ENCODE measurements at places on chromosomes 2 and 18. TPM values are rescaled to one million over a fixed set of nuclear protein-coding genes. Genes with fewer than 3 reads are reported as not detected.

The TM4SF20 gene
- total RNA-seq, result not detected

- H3K4me1 ChIP-seq, result no peaks in the 10 kb centered on the region
- H3K27ac ChIP-seq, result no peak overlapping the region
- H3K36me3 ChIP-seq, result no peaks in the 10 kb centered on the region
- no peak for DNase-seq
- H3K4me3 ChIP-seq, result no peak overlapping the region
Observed at GRCh38 chr2:56380861-56381260, 197.1 kb downstream of the CCDC85A start.

DNA sequence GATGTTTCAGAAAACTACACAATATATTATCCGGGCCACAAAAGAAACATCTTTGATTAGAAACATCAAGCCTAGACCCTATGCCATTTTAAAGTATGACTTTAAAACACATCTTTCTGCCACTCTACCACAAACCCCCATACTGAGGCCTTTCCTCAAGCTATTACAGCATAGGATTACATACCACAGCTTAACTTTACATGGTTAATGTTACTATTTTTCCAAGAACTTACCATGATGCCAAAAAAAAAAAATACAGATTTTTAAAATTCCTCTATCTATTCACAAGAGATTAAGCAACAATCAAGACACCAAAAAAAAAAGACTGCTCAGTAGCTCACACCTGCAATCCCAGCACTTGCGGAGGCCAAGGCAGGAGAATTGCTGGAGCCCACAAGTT, 9.0 kb downstream of the NCKAP1 start:
- no peaks in the 10 kb centered on the region for H3K36me3 ChIP-seq
- H3K27me3 ChIP-seq, result no peaks in the 10 kb centered on the region
- DNase-seq, result no peak
- no peak overlapping the region for H3K27ac ChIP-seq
- no peaks in the 10 kb centered on the region for H3K4me1 ChIP-seq

DNA sequence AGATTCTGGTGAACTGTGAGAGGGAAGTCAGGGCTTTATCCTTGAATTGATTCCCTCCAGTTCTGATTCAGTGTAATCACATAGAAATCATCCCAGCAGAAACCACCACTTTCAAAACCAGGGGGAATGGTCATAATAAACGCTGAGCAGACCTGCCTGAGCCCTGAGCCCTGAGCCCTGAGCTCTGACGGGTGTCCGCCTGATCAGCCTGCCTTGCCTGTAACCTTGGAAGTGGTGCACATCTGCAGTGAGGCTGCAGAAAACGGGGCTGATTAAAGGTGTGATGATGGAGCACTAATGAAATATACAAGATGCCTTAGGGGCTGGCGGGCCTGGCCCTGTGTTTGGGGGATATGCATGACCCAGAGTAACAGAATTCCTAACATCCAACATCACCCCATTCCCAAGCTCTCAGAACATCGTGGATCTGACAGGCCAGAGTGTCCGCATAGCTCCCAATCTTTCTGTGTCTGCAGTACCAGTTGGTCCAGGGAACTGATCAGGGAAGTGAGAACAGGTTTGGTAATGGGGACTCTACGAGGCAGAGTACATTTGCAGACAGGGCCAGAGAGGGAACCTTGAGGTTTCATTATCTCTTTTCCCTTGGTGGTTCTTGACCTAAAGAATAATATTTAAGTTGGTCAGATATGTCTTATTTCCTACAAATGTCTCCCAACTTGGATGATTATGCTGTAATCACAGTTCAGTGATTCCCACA, 37.8 kb downstream of the KCTD18 start:
- no peaks in the 10 kb centered on the region for H3K4me1 ChIP-seq
- DNase-seq, result no peak
- H3K27ac ChIP-seq, result no peak overlapping the region

The GAL3ST2 gene
- total RNA-seq, result 0.57 TPM

DNA sequence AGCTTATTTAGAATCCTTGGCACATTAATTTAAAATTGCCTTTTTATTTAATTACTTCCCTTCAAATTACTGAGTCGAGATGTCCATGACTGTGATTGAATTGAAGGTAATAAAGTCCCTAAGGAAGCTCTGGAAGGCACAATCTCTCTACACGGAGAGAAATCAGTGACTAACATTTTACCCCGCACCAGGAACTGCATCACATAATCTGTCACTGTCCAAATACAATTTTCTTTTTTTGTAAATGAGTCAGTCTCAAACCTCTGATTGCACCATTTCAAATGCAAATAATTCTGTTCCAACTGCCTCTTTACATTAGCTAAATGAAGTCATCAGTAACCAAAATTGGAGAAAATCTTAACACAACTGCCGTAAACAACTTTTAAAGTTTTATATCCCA, 311.9 kb downstream of the CCDC178 start:
- no peak for DNase-seq
- H3K4me1 ChIP-seq, result peaks cover 3% of the 10 kb centered on the region
- no peaks in the 10 kb centered on the region for H3K36me3 ChIP-seq
- no peak overlapping the region for H3K27ac ChIP-seq
- no peak overlapping the region for H3K4me3 ChIP-seq
- H3K27me3 ChIP-seq, result no peaks in the 10 kb centered on the region

- no peaks in the 10 kb centered on the region for H3K4me1 ChIP-seq
- no peaks in the 10 kb centered on the region for H3K36me3 ChIP-seq
- DNase-seq, result peak; percentile 9
- no peak overlapping the region for H3K4me3 ChIP-seq
- no peak overlapping the region for H3K27ac ChIP-seq
Observed at GRCh38 chr18:9753846-9754245, 45.7 kb downstream of the RAB31 start.

The MC5R gene
- 0.54 TPM for total RNA-seq

GRCh38 chr18:51617572-51618260, 420.2 kb upstream of the MEX3C start:
- no peak for DNase-seq
- H3K4me3 ChIP-seq, result no peak overlapping the region
- no peak overlapping the region for H3K27ac ChIP-seq
- peaks cover 17% of the 10 kb centered on the region for H3K4me1 ChIP-seq

The TDRD15 gene
- 0.27 TPM for total RNA-seq

- no peaks in the 10 kb centered on the region for H3K4me1 ChIP-seq
- H3K27ac ChIP-seq, result no peak overlapping the region
- H3K27me3 ChIP-seq, result no peaks in the 10 kb centered on the region
- H3K36me3 ChIP-seq, result no peaks in the 10 kb centered on the region
- H3K4me3 ChIP-seq, result no peak overlapping the region
Observed at GRCh38 chr2:180716186-180717180, 263.9 kb upstream of the UBE2E3 start.

- no peaks in the 10 kb centered on the region for H3K27me3 ChIP-seq
- no peak overlapping the region for H3K27ac ChIP-seq
- H3K36me3 ChIP-seq, result peaks cover 6% of the 10 kb centered on the region
- H3K4me1 ChIP-seq, result peaks cover 16% of the 10 kb centered on the region
Observed at GRCh38 chr2:55168221-55169154, 63.6 kb downstream of the CLHC1 start.

DNA sequence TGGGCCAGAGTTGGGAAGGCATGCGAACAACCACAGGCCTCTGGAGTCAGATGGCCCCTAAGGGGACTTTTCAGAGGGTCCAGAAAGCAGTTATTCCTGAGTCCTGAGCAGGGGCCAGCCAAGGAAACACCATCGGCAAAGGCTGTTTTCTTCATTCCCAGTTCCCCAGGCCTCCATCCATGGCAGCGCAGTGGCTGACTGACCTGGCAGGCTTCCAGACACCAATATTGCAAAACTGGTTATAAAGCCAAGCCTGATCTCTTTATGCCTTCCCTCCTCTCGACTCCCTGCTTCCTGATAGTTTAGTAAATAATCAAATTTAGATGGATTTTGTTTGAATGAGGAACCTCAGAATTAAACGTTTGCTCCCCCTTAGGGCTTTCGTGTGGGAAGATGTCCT, 133.4 kb upstream of the ITGA6 start:
- H3K36me3 ChIP-seq, result no peaks in the 10 kb centered on the region
- no peak overlapping the region for H3K27ac ChIP-seq
- H3K4me1 ChIP-seq, result peaks cover 8% of the 10 kb centered on the region
- DNase-seq, result no peak

DNA sequence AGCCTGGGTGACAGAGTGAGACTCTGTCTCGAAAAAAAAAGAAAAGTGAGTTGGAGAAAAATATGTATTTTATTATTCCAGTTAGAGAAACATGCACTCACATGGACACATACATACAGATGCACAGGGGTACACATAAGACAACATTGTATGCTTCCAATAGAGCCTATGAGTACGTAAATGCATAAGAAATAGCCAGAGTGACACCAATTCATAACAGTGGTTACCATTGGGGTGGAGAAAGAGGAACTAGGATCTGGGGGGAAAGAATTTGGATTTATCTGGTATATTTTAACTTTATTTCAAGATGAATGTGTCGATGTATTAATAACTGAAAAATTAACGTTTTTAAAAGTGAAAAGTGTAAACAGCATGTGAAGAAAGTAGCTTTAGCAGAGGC, 16.1 kb downstream of the IL36A start:
- H3K27me3 ChIP-seq, result peaks cover 77% of the 10 kb centered on the region
- DNase-seq, result no peak
- H3K4me1 ChIP-seq, result no peaks in the 10 kb centered on the region
- H3K36me3 ChIP-seq, result no peaks in the 10 kb centered on the region
- H3K27ac ChIP-seq, result no peak overlapping the region

- H3K4me1 ChIP-seq, result peaks cover 4% of the 10 kb centered on the region
- H3K27ac ChIP-seq, result no peak overlapping the region
- DNase-seq, result no peak
- no peaks in the 10 kb centered on the region for H3K36me3 ChIP-seq
Observed at GRCh38 chr2:149824136-149824535, 236.6 kb upstream of the MMADHC start.

The SP9 gene
- total RNA-seq, result not detected

The COLEC11 gene
- 0.96 TPM for total RNA-seq

- peaks cover 5% of the 10 kb centered on the region for H3K4me1 ChIP-seq
- H3K27me3 ChIP-seq, result no peaks in the 10 kb centered on the region
- no peak for DNase-seq
- H3K36me3 ChIP-seq, result no peaks in the 10 kb centered on the region
- no peak overlapping the region for H3K27ac ChIP-seq
- no peak overlapping the region for H3K4me3 ChIP-seq
Observed at GRCh38 chr2:113228991-113229716, 49.6 kb downstream of the PAX8 start.

The CNGA3 gene
- total RNA-seq, result not detected

GRCh38 chr2:143823296-143823695, 694.1 kb downstream of the ARHGAP15 start:
- no peaks in the 10 kb centered on the region for H3K27me3 ChIP-seq
- no peak for DNase-seq
- no peaks in the 10 kb centered on the region for H3K36me3 ChIP-seq

GRCh38 chr2:144402251-144402650, 117.7 kb downstream of the ZEB2 start:
- no peak overlapping the region for H3K4me3 ChIP-seq
- H3K27me3 ChIP-seq, result no peaks in the 10 kb centered on the region
- H3K27ac ChIP-seq, result peak overlapping the region; percentile 7
- H3K36me3 ChIP-seq, result no peaks in the 10 kb centered on the region

The FAP gene
- total RNA-seq, result not detected

The CD302 gene
- total RNA-seq, result 1.9 TPM

GRCh38 chr2:120448961-120449810, 103.2 kb downstream of the INHBB start:
- DNase-seq, result no peak
- H3K36me3 ChIP-seq, result no peaks in the 10 kb centered on the region
- H3K4me1 ChIP-seq, result no peaks in the 10 kb centered on the region

The CHRND gene
- 0.11 TPM for total RNA-seq

DNA sequence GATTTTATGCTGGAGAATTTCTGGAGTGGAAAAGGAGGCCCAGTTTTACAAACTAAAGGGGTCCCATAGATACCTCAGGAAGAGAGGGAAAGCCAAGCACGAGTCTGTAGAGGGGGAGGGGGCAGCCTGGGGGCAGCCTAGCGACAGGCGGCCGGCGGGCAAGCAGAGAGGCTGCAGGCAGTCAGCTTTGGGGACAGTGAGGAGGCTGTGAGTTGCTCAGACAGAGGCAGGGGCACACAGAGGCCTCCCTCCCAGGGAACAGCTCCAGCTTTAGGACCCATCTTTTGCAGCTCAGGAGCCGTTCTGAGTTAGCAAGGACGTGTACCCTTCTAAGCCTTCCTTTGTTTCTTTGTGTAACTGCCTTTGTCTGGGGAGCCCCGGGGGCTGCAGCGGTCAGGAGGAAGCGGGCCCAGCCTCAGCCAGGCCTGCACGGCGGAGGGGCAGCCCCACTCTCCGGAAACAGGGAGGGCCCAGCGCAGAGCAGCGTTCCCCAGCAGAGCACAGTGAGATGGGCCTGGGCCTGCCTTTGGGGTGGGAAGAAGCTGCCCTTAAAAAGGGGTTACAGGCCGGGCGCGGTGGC, 41.1 kb upstream of the RALBP1 start:
- DNase-seq, result peak; percentile 52
- H3K4me1 ChIP-seq, result no peaks in the 10 kb centered on the region
- no peak overlapping the region for H3K4me3 ChIP-seq
- no peaks in the 10 kb centered on the region for H3K27me3 ChIP-seq
- no peaks in the 10 kb centered on the region for H3K36me3 ChIP-seq
- H3K27ac ChIP-seq, result peak overlapping the region; percentile 98
